ENCODE measurements at places on chromosomes 2 and 18.

DNA sequence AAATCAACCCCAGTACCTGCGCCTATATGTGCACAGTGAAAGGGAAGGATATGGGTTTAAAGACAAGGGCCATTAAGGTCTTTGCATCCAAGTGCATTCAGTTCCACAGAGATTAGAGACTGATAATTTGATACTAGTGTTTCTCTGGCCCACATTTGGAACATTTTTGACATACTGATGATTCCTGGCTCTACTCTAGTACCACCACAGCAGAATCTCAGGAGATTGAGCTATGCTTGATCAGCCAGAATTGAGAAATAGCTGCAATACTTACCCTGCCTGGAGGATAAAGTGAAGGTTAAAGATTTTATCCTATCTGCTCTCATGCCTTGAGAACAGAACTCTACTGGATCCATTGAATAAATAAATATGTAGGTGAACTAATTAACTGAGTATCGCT, 1267.8 kb downstream of the SUCLG1 start:
- DNase-seq = no peak

- no peak for DNase-seq
These were observed 152.2 kb downstream of the PHLPP1 start for GRCh38 chr18:62867534-62867933.

GRCh38 chr2:199315299-199316179, 142.2 kb downstream of the SATB2 start:
- DNase-seq = no peak

- no peak for DNase-seq
These were observed 35.6 kb upstream of the LPIN1 start for GRCh38 chr2:11710632-11711353.

All from D341Med (cell line).